Thoracic aorta (tissue), 2 donors: ENCODE measurements at places on chromosomes 5 and 9.
A peak's percentile ranks its signal among the peaks of the same experiment; 100 is the strongest.

- no peak for DNase-seq
Measured at GRCh38 chr5:82417776-82418607, 139.8 kb upstream of the RPS23 start.

DNA sequence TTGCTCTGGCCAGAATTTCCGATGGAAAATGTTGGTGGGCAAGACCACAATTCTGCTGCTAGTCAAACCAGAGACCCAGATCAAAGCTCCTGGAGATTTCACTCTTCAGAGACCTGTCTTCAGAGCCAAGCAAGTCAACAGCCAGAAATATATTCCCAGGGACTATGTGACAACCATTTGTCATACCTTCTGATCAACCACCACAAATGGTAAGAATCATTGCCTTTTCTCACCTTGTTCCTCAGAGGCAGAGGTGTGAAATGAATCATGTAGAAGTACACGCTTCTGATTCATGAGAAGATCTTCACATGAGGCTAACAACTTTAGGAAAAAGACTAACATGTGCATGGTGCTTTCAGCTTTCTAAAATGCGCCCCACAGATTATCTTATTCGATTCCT lies 53.5 kb downstream of the SUSD1 start:
- no peak for DNase-seq

GRCh38 chr9:38025166-38025565 lies 43.9 kb downstream of the SHB start:
- no peak for DNase-seq

DNA sequence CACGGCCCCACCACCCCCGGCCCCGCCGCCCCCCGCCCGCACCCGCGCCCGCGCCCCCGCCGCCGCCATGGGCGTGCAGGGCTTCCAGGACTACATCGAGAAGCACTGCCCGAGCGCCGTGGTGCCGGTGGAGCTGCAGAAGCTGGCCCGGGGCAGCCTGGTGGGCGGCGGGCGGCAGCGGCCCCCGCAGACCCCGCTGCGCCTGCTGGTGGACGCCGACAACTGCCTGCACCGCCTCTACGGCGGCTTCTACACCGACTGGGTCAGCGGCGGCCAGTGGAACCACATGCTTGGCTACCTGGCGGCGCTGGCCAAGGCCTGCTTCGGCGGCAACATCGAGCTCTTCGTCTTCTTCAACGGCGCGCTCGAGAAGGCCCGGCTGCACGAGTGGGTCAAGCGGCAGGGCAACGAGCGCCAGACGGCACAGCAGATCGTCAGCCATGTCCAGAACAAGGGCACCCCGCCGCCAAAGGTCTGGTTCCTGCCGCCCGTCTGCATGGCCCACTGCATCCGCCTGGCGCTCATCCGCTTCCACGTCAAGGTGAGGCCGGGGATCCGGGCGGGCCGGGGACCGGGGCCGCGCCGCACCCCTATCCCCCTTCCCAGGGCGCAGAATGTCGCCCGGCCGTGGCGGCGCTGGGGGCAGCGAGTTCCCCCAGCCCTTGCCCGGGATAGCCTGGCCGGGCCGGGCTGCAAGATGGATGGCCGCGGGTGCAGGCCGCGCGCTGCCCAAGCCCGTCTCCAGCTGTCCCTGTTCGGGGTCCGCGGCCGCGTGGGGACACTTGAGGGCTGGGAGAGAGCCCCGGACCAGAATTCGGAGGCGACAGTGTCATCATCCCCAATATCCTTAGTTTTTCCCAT lies 594 bp downstream of the FAM120A start:
- DNase-seq, result peak; percentile 6

- DNase-seq, result no peak
Measured at GRCh38 chr5:65067147-65067506, 298.4 kb downstream of the CWC27 start.

DNA sequence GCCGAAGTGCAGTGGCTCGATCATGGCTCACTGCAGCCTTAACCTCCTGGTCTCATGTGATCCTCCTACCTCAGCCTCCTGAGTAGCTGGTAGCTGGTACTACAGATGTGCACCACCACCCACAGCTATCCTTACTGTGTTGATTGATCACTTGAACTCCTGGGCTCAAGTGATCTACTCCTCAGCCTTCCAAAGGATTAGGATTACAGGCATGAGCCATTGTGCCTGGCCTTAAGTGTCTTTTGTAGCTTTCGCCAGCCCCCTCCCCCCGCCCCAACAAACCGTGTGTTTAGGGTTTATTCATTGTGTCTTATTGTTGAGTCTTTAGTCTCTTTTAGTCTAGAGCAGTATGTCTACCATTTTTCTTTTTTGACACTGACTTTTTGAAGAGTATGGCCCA lies 33.1 kb downstream of the SPIN1 start:
- no peak for DNase-seq

DNA sequence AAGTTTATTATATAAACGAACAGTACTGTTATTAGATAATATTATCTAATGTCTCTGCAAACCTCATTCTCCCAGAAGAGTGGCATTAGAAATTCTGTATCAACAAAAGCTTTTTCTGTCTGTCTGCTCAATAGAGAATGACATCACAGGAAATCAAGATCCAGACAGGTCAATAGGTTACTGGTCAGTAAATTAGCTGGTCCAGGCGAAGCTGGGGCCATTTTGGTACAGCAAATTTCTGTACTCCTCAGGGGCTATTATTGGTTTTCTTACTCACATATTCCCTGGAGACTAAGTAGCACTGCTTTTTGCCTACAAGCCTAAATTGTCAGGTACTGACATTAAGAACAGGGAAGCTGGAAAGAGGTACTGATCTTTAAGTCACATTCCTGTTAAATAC lies 80.5 kb downstream of the PLPP1 start:
- no peak for DNase-seq

- no peak for DNase-seq
Measured at GRCh38 chr9:129319076-129319937, 141.2 kb upstream of the IER5L start.

DNA sequence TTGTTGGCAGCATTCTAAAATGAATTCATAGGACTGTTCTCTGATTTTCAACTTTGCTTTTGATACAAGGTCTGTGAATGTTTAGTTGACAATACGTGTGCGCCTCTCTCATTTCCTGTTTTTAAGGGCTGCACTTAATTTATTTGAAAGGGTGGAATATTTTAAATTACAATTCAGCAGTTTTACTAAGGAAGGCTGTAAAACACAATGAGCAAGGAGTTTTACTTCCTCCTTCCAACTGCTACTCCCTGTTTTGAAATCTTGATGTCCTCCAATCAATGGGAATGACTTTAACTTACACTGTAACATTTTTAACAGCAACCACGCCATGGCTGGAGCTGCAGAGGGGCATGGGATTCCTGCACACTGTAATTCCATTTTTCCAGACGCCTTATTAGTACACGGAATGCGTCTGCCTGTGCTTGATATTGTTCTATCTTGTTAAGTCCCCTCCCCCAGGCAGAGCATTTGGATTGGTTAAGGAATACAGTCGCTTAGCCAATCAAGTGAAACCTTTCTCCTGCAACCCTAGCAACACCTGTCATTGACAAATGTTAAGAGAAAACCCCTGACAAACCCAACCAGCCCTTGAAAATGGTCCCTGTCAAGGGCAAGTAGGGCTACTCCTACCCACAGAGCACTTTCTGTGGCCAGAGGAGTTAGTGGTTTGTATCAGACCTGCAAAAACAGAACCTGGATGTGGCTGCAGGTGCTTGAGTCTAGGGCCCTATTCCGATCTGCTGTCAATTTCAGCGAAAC lies 12.5 kb upstream of the ZSWIM6 start:
- no peak for DNase-seq

- no peak for DNase-seq
Measured at GRCh38 chr9:27485158-27485557, 38.9 kb upstream of the IFNK start.

DNA sequence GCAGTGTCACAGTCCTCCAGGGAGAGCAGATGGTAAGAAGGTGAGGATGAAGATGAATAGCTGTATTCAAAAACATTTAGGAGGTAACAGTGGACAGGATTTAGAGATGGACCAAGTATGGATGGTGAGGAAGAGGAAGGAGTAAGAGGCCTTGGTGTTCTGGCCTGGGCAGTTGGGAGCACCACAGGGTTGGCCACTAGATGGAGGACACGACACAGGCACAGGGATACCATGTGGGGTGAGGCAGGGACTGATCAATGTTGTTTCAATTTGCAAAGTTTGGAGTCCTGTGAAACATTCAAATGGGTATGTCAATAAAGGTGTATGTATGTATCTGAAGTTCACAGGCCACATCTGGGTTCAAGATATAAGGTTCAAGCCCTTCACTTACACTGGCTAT lies 141.1 kb upstream of the RASEF start:
- DNase-seq, result no peak

- DNase-seq, result no peak
Measured at GRCh38 chr5:89168766-89169165, 285.8 kb upstream of the MEF2C start.

DNA sequence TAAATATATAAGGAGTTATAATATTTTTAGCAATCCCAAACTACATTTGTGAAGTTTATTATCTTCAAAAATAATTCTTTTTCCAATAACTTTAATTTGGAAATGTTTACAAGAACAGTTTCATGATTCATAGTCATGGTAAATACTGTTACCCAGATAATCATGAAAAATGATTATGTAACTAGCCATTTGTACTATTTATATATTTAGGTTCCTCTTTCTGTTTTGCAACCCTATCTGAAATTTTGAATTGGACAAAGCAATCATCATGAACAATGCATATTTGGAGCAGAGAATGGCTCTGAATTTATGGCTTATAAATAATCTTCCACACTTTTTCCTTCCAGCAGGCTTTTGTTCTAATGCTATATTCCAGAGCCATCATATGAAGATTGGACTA lies 499.7 kb downstream of the SLCO4C1 start:
- no peak for DNase-seq

GRCh38 chr9:72169178-72169577 lies 19.9 kb downstream of the GDA start:
- DNase-seq, result no peak

GRCh38 chr9:92507496-92507895 lies 25.2 kb upstream of the ASPN start:
- no peak for DNase-seq

- DNase-seq, result no peak
Measured at GRCh38 chr5:109669991-109670706, 19.6 kb upstream of the MAN2A1 start.

- no peak for DNase-seq
Measured at GRCh38 chr5:72988769-72989168, 32.9 kb downstream of the FCHO2 start.

GRCh38 chr9:127185931-127186781 lies 63.7 kb upstream of the ANGPTL2 start:
- DNase-seq, result peak; percentile 88

- no peak for DNase-seq
Measured at GRCh38 chr9:122370303-122370702, 521 bp upstream of the PTGS1 start.

- DNase-seq, result no peak
Measured at GRCh38 chr9:133117271-133118178, 3.5 kb downstream of the RALGDS start.

- no peak for DNase-seq
Measured at GRCh38 chr5:68460147-68460798, 244.7 kb downstream of the PIK3R1 start.

GRCh38 chr5:24909210-24909609 lies 264.4 kb upstream of the CDH10 start:
- no peak for DNase-seq

DNA sequence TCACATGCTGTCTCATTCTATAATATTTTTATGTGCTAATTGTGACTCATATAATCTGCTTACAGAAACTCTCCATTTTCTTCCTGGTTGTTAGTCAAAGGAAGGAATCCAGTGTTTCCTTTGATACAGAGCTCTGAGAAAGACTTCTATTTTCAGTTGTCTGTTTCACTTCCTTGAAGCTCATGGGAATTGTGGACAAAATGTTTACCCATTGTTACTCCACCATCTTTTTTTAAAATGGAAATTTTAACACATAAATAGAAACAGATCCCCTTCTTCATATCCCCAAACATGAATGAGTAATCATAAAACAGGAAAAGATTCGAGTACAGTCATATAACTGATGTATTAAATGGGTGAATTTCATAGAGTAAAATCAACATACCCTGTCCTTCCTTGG lies 42.0 kb upstream of the KCNN2 start:
- DNase-seq, result no peak

DNA sequence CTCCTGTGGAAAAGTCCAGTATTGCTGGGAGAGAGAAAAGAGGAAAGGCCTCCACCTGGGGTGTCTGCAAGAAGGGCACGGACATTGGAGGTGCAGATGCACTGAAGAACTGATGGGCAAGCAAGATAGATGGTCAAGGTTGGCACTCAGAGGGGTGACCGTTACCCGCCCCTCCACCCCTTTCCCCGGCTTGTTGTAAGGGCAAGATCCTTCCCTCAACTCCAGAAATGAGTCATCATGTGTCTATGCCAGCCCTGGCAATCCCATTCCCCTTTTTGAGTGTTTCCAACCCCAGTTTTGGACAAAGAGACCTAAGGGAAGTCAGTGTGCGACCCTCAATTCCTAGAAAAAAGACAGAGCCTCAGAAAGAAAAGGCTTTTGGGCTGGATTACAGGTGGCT lies 34.9 kb upstream of the ATP6V1G1 start:
- no peak for DNase-seq

DNA sequence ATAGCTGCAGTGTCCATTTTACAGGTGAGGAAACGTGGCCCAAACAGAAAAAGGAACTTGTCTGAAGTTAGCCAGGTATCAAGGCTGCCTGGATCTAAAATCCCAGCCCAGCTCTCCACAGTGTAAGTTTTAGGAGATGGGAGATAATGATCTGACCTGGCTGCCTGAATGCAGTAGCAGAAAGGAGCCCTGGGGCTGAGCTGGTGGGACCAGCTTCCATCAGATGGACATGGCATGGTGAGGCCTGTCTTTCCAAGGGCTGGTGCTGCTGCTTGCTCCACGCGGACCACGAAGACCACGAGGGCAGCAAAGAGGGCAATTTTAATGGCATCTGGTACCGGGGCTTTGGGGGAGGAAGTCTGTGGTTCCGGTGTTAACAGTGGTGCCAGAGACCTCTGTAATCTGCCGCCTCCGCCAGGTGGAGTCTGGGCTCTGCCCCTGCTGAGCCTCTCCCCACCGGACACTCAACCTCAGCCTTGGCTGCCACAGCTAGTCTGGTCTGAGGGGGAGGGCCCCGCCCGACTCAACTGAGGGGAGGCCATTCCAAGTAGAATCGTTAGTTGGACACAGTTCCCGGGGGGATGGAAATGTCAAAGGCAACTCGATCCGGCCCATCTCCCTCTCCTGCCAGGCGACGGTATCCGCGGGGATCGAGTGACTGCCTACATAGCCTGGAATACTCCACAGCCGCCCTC lies 650 bp downstream of the MYORG start:
- no peak for DNase-seq

- DNase-seq, result no peak
Measured at GRCh38 chr9:134189470-134190231, 25.3 kb upstream of the RNU6ATAC start.

DNA sequence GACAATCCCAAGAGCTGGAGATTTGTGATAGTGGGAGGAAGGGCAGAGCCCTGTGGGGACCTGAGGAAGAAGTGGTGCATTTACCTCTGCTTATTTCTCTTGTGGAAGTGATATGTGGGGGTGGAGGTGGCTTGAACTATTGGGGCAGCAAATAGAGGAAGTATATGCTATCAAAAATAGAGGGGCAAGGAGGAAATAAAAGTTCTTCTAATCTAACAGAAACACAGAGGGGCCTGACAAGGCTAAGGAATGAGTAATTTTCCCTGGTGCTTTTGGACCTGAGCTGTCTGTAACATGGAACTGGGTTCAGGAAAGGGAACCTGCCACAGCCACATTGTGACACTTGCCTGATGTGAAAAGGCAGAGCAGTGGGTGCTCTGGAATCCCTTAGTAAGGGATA lies 378.6 kb upstream of the KLF4 start:
- DNase-seq, result no peak

GRCh38 chr9:119509291-119509905 lies 140.2 kb upstream of the BRINP1 start:
- no peak for DNase-seq
